ACHN (cell line): ENCODE measurements at places on chromosomes 13 and 19.

- DNase-seq, result no peak
These were observed at the start of gene ZSCAN1 for GRCh38 chr19:58033741-58034476. Gene ZSCAN1 (plus strand): TSS chr19:58034025. CDS start chr19:58037837, 3,812 bp downstream.

GRCh38 chr19:48867123-48867745 is 1.2 kb downstream of the PLEKHA4 start:
- DNase-seq, result no peak

DNA sequence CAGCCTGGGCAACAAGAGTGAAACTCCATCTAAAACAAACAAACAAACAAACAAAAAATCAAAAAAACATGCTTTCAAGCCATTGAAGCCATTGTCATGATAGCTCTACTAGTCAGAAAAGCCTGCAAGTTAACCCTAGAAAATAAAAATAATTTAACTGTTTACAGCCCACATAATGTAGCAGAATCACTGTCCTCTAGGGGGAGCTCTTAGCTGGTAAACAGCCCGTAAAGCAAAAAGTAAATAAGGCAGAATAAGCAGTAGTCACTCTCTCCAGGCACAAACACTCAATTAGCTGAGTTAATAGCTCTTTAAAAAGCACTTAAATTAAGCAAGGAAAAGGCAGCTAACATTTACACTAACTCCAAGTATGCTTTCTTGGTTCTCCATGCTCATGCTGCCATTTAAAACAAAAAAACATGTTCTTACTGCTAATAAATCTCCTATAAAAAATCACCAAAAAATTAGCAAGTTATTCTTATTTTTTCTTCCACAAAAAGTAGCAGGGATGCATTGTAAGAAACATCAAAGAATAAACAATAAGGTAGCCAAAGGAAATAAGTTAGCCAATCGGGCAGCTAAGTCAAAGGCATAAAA is 11.3 kb downstream of the LILRB4 start:
- peak; percentile 37 for DNase-seq

DNA sequence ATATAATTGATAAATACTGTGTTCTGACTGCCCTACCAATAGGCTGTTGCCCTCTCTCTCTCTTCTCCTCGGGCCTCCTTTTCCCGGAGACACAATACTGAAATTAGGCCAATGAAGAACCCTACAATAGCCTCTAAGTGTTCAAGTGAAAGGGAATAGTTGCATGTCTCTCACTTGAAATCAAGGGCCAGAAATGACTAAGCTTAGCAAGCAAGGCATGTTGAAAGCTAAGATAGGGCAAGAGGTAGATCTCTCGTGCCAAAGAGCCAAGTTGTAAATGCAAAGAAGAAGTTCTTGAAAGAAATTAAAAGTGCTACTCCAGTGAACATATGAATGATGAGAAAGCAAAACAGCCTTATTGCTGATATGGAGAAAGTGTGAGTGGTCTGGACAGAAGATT is 13.3 kb downstream of the KATNAL1 start:
- DNase-seq, result no peak

DNA sequence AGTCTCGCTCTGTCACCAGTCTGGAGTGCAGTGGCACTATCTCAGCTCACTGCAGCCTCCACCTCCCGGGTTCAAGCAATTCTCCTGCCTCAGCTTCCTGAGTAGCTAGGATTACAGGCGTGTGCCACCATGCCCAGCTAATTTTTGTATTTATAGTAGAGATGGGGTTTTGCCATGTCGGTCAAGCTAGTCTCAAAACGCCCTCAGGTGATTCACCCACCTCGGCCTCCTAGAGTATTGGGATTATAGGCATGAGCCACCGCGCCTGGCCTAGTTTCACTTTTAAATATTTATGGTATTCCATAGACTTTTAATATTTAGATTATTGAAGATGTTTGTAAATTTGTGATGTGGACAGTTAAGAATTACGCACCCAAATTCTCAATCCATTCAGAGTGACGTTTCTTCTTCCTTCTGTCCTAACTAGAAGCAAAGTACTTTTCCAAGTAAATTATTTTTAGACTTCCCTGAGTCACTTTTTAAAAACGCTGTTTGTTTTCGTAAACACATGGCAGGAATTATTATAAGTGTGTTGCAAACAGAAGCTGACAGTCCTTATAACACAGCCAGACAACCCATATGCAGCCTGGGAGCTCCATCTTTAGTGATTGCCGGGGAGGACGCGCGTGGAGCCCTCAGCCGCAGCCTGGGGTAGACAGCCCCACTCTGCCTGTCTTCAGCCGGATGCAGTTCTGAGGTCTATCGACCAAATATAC is 131.7 kb downstream of the ATP11A start:
- DNase-seq, result no peak

DNA sequence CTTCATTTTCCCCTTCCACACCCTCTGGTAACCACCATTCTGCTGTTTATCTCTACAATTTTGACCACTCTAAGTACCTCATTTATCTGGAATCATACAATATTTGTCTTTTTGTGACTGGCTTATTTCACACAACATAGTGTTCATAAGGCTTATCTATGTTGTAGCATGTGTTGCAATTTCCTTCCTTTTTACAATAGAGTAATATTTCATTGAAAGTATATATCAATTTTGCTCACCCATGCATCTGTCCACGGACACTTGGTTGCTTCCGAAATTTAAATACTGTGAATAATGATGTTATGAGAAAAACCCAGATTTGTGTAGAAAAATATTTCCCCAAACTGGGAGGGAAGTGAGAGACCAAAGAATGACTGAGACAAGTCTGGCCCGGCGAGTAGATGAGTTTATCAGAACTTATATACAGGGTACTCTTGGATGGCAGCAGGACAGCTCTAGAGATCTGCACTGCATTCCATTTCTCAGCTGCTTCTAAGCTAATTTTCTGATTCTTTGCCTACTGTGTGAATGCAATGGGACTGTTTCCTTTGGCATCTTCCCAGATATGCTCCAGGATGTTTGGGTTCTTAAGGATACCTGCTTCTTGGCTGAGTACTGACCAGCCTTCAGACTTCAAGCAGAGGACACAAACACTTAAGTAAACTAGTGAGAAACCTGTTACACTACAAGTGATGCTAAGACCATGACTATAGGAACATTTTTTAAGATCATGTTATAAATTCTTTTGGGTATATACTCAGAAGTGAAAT is 834.0 kb upstream of the PCDH9 start:
- no peak for DNase-seq

- no peak for DNase-seq
These were observed 50.2 kb downstream of the MTMR6 start for GRCh38 chr13:25237083-25237482.

DNA sequence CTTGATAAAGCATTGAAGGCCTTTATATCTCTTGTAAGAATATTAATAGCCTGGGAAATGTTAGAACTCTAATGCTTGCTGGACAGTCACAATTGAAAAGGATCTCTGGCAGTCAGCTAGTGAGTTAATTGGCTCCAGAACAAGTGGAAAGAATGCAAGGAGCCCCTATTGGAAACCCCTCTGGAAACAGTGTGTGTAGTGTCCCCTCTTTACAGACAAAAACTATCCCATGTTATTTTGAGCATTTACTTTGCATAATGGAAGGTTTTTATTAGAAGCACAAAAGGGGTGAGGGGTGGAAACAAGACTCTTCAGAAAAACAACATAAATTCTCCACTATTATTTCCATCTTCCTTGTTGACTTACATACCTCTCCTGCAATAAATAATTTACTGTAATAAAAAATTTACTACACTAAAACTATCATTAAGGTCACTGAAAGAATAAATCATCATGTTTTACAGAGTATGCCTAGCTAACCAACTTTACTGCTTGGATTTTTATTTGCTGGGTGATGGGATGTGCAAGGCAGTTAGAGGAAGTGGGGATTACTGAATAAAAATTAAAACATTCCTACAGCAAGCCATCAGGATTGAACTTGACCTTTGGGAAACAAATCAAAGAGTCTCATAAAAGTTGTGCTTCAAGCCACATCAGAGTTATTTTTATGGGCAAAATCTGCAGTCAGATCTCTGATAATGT is 610.4 kb downstream of the TBC1D4 start:
- DNase-seq, result no peak

DNA sequence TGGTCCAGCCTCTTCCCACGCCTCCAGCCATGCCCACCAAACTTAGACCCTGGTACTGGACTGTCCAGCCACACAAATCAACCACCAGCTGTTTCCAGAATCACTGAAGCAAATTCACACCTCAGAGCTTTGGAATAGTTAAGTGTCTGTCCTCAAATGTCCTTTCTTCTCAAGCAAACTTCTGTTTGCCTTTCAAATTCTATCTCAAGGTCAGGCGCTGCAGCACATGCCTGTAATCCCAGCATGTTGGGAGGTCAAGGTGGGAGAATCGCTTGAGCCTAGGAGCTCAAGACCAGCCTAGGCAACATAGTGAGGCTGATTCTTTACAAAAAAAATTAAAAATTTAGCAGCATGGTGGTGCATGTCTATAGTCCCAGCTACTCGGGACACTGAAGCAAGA is 19.4 kb upstream of the PRODH2 start:
- no peak for DNase-seq

DNA sequence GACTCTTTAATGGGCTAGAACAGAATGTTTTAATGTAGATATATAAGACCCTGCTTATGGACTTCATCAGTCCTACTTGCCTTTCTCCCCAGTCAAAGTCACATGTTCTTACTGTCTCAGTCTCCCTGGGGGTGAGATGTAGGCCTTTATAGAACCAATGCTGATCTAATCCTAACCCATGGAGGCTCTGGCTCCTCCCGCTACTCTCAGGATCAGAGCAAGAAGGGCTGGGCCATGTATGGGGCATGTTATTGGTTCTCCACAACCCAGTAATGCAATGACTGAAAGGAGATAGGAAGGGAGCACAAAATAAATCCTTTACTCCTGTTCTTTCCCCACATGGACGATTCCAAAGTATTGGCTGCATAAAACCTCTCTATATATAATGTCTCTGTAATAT is 82.3 kb downstream of the UGGT2 start:
- DNase-seq, result no peak

DNA sequence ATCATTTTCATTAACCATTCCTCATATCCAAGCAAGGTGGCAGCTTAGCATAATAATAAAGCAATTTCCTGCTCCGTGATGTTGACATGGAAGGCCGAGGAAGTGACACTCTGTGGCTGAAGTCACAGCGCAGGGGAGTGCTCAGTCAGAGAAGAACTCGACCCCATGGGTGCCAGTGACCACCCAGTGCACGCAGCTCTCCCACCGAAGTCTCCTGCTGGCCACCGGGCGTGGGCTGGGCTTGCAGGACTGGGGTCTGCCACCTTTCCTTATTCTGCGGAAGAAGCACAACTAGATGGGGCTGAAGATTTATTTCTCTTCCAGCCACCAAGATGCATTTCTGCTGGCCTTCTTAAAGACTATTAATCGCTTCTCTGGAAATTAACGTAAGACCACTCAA is 132.1 kb upstream of the SPACA7 start:
- DNase-seq, result no peak

DNA sequence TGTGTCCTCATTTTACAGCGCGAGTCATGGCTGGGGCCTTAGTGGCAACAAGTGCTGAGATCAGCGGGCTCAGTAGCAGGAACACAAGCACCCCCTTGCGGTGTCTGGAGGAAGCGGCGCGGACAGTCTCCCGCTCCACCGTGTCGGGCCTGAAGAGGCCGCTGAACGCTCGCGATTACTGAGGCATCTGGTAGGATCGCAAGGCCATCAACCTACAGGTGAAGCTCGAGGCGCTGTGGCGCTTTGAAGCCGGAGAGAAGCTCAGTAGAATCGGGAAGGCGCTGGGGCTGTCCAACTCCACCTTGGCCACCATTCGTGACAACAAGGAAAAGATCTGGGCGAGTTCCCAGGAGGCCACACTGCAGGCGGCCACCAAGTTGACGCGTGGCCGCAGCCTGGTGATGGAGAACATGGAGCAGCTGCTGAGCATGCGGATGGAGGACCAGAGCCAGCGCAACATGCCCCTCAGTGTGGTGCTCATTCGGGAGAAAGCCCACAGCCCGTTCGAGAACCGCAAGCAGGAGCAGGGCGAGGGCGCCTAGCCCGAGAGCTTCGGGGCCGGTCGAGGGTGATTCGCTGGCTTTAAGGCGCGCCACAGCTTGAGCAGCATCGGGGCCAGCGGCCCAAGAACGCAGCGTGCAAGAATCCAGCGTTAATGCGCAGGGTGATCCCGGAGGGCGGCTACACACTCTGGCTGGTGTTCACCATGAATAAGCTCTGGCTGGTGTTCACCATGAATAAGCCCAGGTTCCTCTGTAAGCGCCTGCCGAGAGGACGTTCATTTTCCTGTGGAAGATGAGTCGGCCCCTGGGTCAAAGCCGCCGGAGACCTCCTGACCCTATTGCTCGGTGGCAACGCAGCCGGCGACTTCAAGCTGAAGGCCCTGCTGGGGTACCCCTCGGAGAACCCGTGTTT is 8.3 kb upstream of the MZF1 start:
- no peak for DNase-seq

DNA sequence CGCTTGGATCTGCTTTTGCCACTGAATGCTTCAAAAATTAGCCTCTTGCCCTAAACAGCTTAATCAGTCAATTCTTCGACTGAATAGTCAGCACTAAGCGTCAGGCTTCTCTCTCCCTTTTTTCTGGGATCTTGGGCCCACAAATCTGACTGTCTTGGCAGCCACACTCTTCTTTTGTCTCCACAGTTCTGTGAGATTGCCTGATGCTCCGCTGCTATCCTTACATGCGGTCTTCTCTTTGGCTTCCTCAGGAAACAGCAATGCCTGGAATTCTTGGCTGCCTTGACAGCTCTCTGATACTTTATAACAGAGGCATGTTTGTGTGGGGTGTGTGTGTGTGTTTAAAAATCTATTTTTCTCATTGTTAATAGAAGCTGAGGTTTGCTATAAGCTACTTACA is 32.6 kb downstream of the ERCC5 start:
- DNase-seq, result no peak

- no peak for DNase-seq
These were observed 15.7 kb downstream of the PNPLA6 start for GRCh38 chr19:7550987-7551761.

GRCh38 chr13:48950501-48950875 is 25.2 kb upstream of the FNDC3A start:
- no peak for DNase-seq

DNA sequence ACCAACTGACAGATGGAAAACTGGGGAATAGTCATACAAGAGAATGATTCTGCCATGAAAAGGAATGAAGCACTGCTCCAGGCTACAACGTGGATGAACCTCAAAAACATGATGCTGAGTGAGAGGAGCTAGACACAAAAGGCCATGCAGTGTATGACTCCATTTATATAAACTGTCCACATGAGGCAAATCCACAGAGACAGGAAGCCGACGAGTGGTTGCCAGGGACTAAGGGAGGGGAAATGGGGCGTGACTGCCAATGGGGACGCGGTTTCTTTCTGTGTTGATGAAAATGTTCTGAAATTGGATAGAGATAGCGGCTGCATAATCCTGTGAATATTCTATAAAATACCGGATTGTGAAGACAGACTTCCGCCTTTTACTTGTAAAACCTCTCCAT is 10.2 kb downstream of the SMIM7 start:
- no peak for DNase-seq

- DNase-seq, result no peak
These were observed 560 bp downstream of the TMEM86B start for GRCh38 chr19:55228015-55228391.

DNA sequence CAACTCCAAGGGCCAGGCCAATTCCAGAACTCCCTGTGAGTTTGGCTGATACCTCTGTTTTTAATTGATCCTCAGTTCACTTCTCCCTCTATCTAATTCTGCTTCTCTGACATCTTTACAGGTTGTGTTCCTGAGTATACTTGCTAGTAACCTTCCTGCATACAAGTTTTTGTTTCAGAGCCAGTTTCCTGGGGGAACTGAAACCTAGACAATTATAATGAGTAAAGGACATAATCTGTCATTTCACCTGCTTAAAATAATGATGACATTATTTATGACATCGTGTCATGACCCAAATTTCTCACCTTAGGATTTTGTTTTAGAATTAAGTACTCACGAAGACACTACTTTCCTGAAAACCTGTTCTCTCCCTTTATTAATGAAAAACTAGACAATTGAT is 12.5 kb upstream of the MYCBP2 start:
- no peak for DNase-seq
